ENCODE measurements at places on chromosomes 4 and X.

DNA sequence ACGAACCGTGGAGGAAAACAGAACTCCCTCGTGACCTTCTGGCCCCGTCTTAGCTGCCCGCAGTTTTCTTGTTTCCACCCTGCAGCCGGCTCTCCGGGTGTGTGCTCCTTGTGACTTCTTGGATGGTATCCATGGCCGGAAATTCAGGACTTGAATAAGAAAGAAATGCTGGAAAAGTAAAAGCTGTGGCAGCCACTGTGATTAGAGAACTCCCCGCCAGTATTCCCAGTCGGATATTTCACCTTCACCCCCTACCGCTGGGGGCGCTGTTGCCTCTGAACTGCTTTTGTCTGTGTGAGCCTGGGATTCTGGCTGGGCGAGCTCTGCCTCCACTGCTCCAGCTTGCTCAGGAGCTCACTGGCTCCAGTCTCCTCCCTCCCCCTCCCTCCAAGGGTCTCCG lies 41.5 kb upstream of the CYP4V2 start:
- H3K27me3 ChIP-seq: no peaks in the 10 kb centered on the region
- peaks cover 13% of the 10 kb centered on the region for H3K4me1 ChIP-seq
- no peak overlapping the region for H3K27ac ChIP-seq
- H3K36me3 ChIP-seq: peaks cover 5% of the 10 kb centered on the region
- no peak overlapping the region for H3K4me3 ChIP-seq

- no peaks in the 10 kb centered on the region for H3K36me3 ChIP-seq
- no peak overlapping the region for H3K27ac ChIP-seq
- no peak for DNase-seq
- H3K27me3 ChIP-seq: no peaks in the 10 kb centered on the region
Measured at GRCh38 chr4:69717778-69718177, 42.6 kb downstream of the SULT1B1 start.

GRCh38 chr4:182560358-182560757 lies 317.2 kb downstream of the TENM3 start:
- DNase-seq: no peak
- H3K27me3 ChIP-seq: no peaks in the 10 kb centered on the region
- H3K27ac ChIP-seq: no peak overlapping the region
- no peak overlapping the region for H3K4me3 ChIP-seq
- H3K4me1 ChIP-seq: no peaks in the 10 kb centered on the region

- H3K4me1 ChIP-seq: no peaks in the 10 kb centered on the region
- DNase-seq: no peak
- no peak overlapping the region for H3K4me3 ChIP-seq
Measured at GRCh38 chr4:60389633-60390032, 810.5 kb upstream of the ADGRL3 start.

- H3K27me3 ChIP-seq: no peaks in the 10 kb centered on the region
- H3K36me3 ChIP-seq: no peaks in the 10 kb centered on the region
- H3K4me1 ChIP-seq: no peaks in the 10 kb centered on the region
- no peak overlapping the region for H3K27ac ChIP-seq
- no peak for DNase-seq
Measured at GRCh38 chr4:61149278-61149677, 50.8 kb upstream of the ADGRL3 start.

DNA sequence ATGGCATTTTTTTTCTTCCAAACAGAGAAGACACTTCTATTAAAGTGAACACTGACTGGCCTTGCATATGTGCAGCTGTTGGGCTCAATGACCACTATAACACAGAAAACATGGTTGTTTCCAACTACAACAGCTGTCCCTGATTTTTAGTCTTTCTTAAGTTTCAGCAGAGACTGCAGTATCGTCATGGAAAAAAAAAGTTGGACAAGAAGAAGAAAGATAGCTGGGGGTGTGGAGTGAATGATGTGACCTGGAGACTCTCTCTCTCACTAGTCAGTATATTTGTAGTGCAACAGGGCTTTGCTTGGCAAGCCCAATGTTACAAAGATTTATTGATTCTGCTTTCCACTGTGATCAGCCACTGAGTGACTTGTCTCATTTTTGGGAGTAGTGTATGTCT lies 29.5 kb upstream of the C4orf54 start:
- no peaks in the 10 kb centered on the region for H3K4me1 ChIP-seq
- no peaks in the 10 kb centered on the region for H3K36me3 ChIP-seq
- no peak overlapping the region for H3K4me3 ChIP-seq
- H3K27ac ChIP-seq: no peak overlapping the region
- H3K27me3 ChIP-seq: no peaks in the 10 kb centered on the region

DNA sequence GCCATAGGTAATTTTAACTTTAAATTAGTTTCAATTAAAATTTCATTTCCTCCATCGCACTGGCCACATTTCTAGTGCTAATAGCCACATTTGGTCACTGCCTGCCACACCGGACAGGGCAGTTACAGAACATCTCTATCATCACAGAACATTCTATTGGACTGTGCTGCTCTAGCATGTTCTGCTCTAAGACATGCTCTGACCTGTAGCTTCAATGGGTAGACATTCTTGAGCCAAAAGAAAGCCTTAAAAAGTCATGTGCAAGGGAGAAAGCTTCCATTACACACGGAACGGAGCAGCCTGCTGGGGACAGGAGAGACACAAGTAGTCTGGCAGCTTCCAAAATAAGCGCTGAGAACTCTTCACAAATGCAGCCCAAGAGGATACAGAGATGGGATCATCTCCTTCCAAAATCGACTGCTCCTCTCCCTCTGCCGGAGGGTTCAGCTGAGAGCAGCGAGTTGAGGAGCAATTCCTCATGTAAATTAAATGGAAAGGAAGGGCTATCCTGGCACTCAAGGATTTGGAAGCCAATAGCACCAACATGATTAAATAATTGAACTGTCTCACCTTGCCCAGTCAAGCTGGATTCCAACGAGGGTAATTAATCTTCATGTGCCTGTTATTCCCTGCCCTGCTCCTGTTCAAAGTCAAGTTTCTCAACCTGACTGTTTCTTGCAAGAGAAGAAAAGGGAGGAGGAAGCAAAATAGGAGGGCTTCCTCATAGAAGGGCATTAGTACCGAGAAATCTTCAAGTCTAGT lies 336.4 kb upstream of the NOCT start:
- H3K36me3 ChIP-seq: no peaks in the 10 kb centered on the region
- no peaks in the 10 kb centered on the region for H3K27me3 ChIP-seq
- H3K4me1 ChIP-seq: peaks cover 7% of the 10 kb centered on the region
- no peak for DNase-seq
- H3K27ac ChIP-seq: no peak overlapping the region
- H3K4me3 ChIP-seq: no peak overlapping the region

DNA sequence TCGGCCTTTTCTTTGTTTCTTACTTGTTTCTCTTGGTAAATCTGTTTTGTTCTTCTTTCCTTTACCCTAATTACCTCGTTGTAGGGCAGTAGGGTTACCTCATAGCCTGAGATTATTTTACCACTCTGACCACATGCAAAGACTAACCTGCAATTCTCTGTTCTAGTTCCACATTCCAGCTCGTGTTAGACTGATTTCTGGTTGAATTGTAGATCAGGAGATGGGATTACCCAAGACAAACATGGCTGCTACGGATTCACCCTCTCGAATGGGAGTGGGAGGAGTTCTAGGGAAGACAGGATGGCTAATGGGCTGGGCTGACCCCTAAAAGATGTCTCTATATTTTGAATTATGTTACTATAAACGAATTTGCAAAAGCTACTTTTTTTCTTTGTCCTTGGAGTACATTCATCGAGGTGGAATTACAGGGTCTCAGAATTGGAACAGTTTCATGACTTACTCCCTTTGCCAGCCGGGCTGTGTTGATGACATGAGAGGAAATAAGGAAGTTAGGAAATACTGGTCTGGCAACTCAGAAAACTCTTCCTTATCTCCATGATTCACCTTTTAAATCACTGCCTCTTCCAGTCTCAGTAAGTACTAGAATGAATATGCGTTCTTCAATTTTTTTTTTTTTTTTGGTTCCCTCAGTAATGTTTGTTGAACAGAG lies 36.7 kb upstream of the FBXW7 start:
- H3K4me3 ChIP-seq: no peak overlapping the region
- H3K4me1 ChIP-seq: no peaks in the 10 kb centered on the region
- H3K36me3 ChIP-seq: no peaks in the 10 kb centered on the region
- H3K27me3 ChIP-seq: no peaks in the 10 kb centered on the region

DNA sequence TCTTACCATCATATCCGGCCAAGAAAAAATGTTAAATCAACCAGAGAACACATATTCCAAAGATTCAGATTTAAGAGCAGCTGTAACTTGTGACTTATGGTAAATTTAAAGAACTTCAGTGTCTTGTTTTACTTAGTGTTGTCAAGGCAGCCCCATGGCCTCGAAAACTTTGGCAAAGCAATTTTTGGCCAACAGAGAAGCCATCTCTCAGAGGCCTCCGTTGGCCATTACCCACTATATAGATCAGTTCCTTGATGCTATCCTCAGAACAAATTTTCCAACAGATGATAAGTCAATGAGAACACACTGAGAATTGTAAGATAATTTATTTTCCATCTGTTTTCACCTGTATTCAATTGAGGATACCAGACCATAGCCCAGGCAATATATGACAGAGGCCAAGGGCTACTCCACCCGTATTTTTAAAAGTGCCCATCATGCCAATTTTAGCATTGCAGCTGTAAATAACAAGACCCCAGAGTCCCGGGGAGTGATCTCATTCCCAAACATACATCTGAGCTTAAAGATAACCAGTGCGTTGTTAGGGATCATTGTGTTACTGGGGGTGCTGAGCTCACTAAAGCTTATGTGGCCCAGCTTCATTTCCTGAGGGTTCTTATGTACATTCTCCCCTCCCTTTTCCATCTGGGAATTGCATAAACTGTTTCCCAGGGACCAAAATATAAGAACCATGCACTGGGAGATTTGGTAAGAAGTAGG lies 50.0 kb upstream of the PDHA1 start:
- H3K4me3 ChIP-seq: no peak overlapping the region
- DNase-seq: no peak
- H3K27me3 ChIP-seq: no peaks in the 10 kb centered on the region
- no peak overlapping the region for H3K27ac ChIP-seq
- H3K4me1 ChIP-seq: no peaks in the 10 kb centered on the region

DNA sequence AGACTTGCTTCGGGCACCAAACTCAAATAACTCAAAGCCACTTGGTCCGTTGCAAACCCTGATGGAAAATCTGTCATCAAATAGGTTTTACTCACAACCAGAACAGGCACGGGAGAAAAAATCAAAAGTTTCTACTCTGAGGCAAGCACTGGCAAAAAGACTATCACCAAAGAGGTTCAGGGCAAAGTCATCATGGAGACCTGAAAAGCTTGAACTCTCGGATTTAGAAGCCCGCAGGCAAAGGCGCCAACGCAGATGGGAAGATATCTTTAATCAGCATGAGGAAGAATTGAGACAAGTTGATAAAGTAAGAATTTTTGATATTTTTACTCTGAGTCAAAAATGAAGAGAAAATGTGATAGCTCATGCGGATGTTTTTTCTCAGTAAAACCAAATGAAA lies 87.2 kb downstream of the NRK start:
- DNase-seq: no peak
- no peaks in the 10 kb centered on the region for H3K4me1 ChIP-seq
- no peak overlapping the region for H3K4me3 ChIP-seq
- H3K36me3 ChIP-seq: no peaks in the 10 kb centered on the region

GRCh38 chrX:3066555-3066954 lies 25.3 kb downstream of the ARSF start:
- H3K4me1 ChIP-seq: no peaks in the 10 kb centered on the region
- no peak overlapping the region for H3K27ac ChIP-seq
- no peaks in the 10 kb centered on the region for H3K27me3 ChIP-seq
- no peaks in the 10 kb centered on the region for H3K36me3 ChIP-seq
- DNase-seq: no peak

- no peak overlapping the region for H3K27ac ChIP-seq
- no peaks in the 10 kb centered on the region for H3K36me3 ChIP-seq
- no peaks in the 10 kb centered on the region for H3K4me1 ChIP-seq
- no peak for DNase-seq
- H3K27me3 ChIP-seq: no peaks in the 10 kb centered on the region
Measured at GRCh38 chrX:12210971-12211370, 72.7 kb downstream of the FRMPD4 start.

- no peak overlapping the region for H3K27ac ChIP-seq
- H3K36me3 ChIP-seq: no peaks in the 10 kb centered on the region
- no peaks in the 10 kb centered on the region for H3K27me3 ChIP-seq
- H3K4me3 ChIP-seq: no peak overlapping the region
- no peaks in the 10 kb centered on the region for H3K4me1 ChIP-seq
Measured at GRCh38 chr4:122603156-122603574, 17.7 kb downstream of the IL21 start.

DNA sequence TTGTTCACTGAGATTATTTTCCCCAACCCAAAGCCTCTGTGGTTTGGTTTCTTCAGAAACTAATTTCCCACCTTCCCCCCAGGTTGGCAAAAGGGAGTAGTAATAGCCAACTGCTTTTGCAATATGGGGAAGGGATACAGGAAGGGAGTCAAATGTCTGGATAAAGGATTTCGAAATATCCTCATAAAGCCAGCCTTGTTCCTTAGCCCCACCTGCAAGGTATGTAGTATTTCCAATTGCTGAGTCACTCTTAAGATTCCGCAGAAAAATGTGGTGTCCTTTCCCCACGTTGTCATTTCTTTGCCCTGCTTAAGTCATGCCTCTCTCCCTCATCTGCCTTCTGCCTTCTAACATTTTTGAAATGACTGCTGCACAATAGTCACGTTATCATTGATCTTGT lies 138.8 kb upstream of the DCAF8L1 start:
- H3K27ac ChIP-seq: no peak overlapping the region
- DNase-seq: no peak
- no peak overlapping the region for H3K4me3 ChIP-seq

- H3K4me1 ChIP-seq: peaks cover 59% of the 10 kb centered on the region
- no peak for DNase-seq
- no peaks in the 10 kb centered on the region for H3K36me3 ChIP-seq
- no peaks in the 10 kb centered on the region for H3K27me3 ChIP-seq
- peak overlapping the region; percentile 19 for H3K27ac ChIP-seq
Measured at GRCh38 chr4:185215261-185215660, 5.9 kb downstream of the SNX25 start.

- H3K4me3 ChIP-seq: no peak overlapping the region
- no peak overlapping the region for H3K27ac ChIP-seq
- DNase-seq: no peak
Measured at GRCh38 chr4:151455212-151455611, 46.2 kb downstream of the FHIP1A start.

GRCh38 chr4:3835527-3836405 lies 69.6 kb downstream of the ADRA2C start:
- DNase-seq: no peak
- peaks cover 70% of the 10 kb centered on the region for H3K27me3 ChIP-seq
- H3K4me1 ChIP-seq: no peaks in the 10 kb centered on the region
- no peak overlapping the region for H3K4me3 ChIP-seq
- no peaks in the 10 kb centered on the region for H3K36me3 ChIP-seq
